MG63 (cell line): ENCODE measurements at places on chromosomes 7 and 10. TPM values are rescaled to one million over a fixed set of nuclear protein-coding genes. Genes with fewer than 3 reads are reported as not detected.
A peak's percentile ranks its signal among the peaks of the same experiment; 100 is the strongest.

PVRIG gene
- total RNA-seq, result not detected in 2 replicates

TAS2R5 gene
- not detected in 2 replicates for total RNA-seq

ZNF488 gene
- total RNA-seq, result 0.07 TPM in 1 of 2 replicates, not detected in the other

CNNM1 gene
- total RNA-seq, result 0.13 TPM in 1 of 2 replicates, not detected in the other

GRCh38 chr7:147711447-147711846 is 879.1 kb upstream of the C7orf33 start:
- no peak for DNase-seq

GRCh38 chr10:19200211-19200610 is 151.6 kb downstream of the MALRD1 start:
- DNase-seq, result no peak

DNA sequence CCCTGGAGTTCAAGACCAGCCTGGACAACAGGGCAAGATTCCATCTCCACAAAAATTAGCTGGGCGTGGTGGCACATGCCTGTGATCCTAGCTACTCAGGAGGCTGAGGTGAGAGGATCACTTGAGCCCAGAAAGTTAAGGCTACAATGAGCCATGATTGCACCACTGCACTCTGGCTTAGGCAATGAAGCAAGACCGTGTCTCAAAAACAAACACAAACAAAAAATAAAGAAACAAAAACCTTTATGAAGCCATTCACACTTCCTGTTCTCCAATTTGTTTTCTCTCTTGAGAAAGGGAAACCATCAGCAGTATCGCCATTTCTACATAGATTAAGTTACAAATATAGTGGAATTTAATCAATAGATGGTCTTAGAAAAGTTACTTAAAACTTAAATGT is 19.8 kb downstream of the YME1L1 start:
- DNase-seq, result no peak

- peak; percentile 30 for DNase-seq
These were observed 40.1 kb downstream of the POLR3A start for GRCh38 chr10:77989081-77989724.

GRCh38 chr7:117750612-117751563 is 122.4 kb downstream of the CTTNBP2 start:
- no peak for DNase-seq

GRCh38 chr7:131501422-131501821 is 55.0 kb downstream of the PODXL start:
- DNase-seq, result no peak

DNA sequence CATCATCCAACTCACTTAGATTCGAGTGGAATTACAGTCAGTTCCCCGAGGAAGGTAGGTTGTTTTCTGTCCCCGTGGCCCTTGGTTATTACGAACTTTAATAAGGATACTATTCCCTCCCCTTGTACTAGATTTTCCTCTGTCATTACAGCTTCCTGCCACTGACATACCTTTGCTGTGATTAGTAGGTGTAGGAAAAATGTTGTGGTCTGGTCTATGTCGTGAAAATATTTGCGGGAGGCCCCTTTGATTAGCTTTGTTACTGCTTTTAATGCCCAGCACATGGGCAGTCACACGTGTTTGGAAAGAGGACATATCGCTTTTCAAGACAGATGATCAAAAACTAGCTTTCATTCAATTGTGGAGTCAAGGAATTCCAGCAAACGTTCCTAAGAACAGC is 92.2 kb downstream of the GATA3 start:
- DNase-seq, result no peak

- peak; percentile 11 for DNase-seq
These were observed 74.3 kb downstream of the COL26A1 start for GRCh38 chr7:101436857-101437576.
